ENCODE measurements at places on chromosomes 4 and X.

DNA sequence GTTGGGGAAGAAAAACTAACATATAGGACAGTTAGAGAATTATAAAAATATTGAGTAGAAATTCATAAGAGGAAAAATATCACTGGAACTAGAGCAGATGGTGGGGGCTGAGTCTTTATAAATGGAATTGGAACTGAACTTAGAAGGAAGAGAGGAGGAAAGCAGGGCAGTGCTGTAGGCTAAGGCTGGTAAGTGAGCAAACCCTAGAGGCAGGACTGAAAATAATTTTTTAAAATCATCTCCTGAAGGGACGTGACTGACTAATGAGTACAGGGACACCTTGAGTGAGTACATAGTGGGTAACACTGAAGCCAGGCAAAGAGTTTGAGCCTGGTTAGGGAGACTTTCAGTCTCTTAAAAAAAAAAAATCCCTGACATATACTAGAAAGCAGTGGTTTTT is 63.3 kb downstream of the GALNT7 start:
- DNase-seq, result no peak

DNA sequence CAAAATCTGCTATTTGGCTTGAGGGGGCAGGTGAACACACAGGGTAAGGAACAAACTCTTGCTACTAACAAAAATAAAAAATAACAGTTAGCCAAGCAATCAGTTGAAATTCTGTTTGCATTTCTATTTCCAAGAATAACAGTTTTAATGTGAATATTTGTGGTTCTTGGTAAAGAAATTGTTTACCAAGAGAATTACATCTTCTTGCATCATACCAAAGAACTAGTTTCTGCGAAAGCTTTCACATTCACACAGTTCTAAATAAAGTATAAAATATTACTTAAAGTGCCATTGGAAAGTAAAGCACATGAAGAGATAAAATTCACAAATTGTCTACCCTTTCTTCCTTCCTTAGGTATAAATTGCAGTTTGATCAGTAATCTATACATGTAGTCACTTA is 54.4 kb downstream of the KLHL4 start:
- DNase-seq, result no peak

DNA sequence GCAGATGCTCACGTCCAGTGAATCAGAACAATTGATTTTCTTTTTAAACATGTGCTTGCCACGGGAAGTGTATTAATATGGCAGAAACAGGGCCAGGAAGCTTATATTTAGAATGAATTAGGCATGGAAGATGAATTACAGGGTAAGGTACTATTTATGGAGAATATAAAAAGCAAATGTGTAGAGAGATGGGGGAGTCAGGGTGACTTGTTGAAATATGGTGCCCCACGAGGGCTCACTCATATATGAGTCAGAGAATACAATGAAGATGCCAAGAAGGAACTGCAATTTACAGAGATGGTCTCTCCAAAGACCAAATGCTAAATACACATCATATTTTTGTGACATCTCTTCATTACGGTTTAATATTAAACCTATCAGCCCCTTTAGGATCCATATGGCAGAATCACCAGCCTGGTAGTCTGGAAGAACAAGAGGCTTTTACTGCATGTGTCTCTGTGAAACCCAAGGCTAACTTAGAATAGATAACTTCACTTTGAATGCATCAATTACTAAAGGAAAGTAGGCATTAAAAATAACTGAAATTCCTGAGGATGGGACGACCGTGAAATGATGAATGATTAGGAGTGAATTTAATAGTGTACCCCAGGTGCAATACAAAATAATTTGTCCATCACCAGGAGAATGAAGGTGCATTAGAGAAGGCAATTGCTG is 385.3 kb downstream of the ARHGAP24 start:
- DNase-seq, result no peak

GRCh38 chr4:76108467-76109181 is 34.1 kb downstream of the ART3 start:
- DNase-seq, result no peak

DNA sequence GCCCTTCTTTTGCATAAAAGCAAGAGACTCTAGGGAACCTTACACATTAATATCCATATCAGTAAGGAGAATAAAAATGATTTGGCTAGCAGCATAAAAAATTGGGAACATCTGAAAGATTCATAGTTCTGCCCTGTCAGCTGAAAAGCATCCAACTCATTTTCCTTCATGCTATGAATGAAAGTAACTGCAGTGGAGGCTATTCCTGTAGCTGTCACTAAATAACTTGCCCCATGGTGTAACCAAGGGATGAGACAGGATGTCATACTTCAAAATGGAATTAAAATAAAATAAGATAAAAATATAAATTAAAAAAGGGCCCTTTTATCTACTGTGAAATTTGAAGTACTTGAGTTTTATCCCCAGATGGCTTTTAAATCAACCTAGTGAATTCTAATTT is 878.8 kb downstream of the C4orf33 start:
- no peak for DNase-seq

GRCh38 chr4:43264730-43265129 is 372.2 kb downstream of the GRXCR1 start:
- no peak for DNase-seq

GRCh38 chrX:66005830-66006449 is 33.9 kb downstream of the VSIG4 start:
- DNase-seq, result no peak

DNA sequence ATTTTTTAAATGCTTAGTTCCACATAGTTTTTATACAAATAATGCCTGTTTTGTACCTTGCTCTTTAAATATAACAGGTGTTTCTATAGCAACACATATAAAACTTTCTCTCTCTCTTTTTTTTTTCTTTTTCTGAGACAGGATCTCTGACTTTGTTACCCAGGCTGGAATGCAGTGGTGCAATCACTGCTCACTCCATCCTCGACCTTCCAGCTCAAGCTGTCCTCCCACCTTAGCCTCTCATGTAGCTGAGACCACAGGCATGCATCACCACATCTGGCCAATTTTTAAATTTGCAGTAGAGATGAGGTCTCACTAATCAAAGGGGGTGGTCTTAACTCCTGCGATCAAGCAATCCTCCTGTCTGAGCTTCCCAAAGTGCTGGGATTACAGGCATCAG is 18.3 kb upstream of the SULT1E1 start:
- no peak for DNase-seq

DNA sequence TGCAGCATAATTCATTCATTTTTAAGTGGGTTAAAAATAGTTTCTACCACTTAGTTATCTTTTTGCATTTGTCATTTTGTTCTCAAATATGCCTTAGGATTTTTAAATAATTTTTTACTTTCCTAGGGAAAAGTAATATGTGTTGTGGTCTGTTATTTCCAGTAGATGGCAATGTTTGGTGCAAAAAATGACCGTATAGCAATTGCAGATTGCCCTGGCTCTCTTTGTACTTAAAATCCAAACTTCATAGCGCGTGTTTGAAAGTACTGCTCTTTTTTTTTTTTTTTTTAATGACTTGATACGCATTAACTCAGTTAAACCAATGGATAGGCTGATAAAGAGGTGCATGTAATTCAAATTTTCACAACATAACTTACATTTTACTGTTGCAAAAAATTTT is 74.4 kb upstream of the RBMX start:
- DNase-seq, result no peak

DNA sequence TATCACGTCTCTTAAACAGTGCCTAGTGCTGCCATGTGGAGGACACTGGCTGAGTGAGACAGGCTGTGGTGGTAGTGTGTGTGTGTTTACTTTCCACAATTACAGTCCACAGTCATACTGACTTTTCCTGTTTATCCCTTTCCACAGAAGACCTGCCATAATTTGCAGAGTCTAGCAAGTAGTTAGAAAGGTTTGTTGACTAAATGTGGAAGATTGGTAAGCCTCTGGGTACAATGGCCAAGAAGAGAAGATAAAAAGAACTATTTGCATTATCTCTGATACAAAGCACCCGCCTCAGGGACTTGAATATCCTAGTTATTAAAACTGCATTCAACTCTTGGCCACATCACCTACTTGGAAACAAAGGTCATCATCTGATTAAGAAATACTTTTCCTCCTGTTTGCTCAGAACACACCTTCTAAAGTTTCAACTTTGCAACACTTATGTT is 89.1 kb downstream of the FAM13A start:
- no peak for DNase-seq

GRCh38 chr4:71498625-71499024 is 159.8 kb downstream of the SLC4A4 start:
- DNase-seq, result no peak

- no peak for DNase-seq
These were observed 31.0 kb upstream of the FAT4 start for GRCh38 chr4:125283707-125284279.

GRCh38 chr4:164856396-164856795 is 20.6 kb upstream of the APELA start:
- DNase-seq, result no peak

- DNase-seq, result no peak
These were observed 61.7 kb downstream of the PALLD start for GRCh38 chr4:168558599-168558998.

GRCh38 chr4:35872273-35872672 is 372.0 kb downstream of the ARAP2 start:
- DNase-seq, result no peak

- DNase-seq, result no peak
These were observed 283.9 kb downstream of the IDS start for GRCh38 chrX:149221230-149221629.

GRCh38 chr4:71559957-71560571 is 221.2 kb downstream of the SLC4A4 start:
- no peak for DNase-seq

- DNase-seq, result no peak
These were observed 490 bp upstream of the PDZD4 start for GRCh38 chrX:153830640-153831428.

DNA sequence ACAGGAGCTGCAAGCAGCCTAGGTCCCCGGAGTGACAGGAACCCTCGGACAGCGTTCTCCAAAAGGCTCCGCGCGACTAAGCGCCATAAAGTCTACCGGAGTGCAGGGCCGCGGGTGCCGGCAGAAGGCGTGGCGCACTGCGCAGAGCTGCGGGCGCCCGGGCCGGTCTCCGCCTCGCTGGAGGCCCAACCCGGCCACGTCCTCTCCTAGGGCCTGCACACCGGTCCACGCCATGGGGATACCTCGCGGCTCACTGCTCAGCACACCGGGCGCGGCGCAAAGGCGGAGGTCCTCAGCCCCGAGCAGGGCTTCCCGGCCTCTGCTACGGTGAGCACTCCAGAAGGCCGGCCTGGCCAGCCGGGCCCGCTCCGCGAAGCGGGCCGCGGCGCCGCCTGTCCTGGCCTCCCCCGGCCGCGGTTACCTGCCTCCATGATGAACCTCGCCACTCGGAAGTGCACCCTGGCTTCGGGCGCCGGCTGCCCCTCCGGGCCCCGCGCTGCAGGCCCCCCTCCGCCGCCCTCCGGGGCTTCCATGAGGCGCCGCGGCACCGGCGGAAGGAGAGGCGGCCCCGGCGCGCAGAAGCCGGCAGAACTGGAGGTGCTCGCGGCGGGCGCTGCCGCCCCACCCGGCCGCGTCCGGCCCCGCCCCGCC is at the start of gene CCNQ:
Gene CCNQ, minus strand, starts transcription at position 599 of the 651 bp plus-strand sequence. Its CDS starts 66 bp downstream, at position 533.
- no peak for DNase-seq

GRCh38 chr4:89311433-89311832 is 3.8 kb upstream of the GPRIN3 start:
- no peak for DNase-seq

DNA sequence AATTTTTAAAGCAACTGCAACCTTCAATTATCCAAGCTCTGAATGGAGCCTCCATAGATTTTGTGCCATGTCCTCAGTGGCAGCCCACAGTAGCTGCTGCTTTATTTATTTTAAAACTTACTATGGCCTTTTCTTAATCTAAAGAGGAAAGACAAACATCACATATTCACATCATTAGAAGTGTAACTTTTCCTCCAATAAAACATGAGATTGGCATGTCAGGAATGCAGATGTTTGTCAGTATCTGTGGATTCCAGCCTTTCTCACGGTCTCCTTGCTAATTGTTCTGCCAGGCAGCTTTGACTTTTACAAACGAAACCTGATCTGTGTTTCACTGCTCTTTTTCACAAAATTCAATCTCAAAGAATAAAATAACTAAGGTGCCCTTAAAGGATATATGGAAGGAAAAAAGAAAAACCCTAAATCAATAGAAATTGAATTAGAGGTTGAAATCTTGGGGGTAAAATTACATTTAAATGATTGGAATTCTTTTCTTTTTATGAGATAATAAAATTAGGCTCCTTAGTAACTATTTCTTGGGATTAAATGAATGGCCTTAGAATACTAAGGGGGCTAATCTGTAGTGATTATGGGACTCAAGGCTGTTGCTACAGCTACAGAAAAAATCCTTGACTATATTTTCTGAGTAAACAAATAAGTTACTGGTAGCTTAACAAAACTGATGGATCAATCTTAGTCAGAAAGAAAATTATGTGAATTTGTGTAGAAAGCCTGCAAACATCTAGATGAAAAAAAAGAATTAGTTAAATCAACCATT is 151.3 kb downstream of the RTL9 start:
- DNase-seq, result no peak

- DNase-seq, result no peak
These were observed 381.2 kb upstream of the PCDH10 start for GRCh38 chr4:132767901-132768300.

GRCh38 chr4:145042601-145043285 is 55.3 kb downstream of the ANAPC10 start:
- DNase-seq, result no peak

DNA sequence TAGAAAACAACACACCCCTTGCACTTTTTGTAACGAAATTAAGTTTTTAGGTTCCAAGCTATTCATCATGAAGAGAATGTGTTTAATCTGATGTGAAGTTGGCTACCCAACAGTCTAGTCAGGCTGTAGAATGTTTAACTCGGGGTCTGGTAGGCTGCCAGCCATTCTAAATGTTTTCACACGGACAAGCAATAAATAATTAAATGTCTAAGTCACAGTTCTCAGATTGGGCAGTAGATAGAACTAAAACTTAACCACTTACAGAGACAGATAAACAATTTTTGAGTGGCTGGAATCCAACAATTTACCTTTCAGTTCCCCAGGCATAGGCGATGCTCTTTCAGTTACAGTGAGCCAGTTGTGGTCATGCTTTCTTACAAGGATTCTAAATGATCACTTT is 66.5 kb downstream of the CHIC2 start:
- DNase-seq, result no peak

DNA sequence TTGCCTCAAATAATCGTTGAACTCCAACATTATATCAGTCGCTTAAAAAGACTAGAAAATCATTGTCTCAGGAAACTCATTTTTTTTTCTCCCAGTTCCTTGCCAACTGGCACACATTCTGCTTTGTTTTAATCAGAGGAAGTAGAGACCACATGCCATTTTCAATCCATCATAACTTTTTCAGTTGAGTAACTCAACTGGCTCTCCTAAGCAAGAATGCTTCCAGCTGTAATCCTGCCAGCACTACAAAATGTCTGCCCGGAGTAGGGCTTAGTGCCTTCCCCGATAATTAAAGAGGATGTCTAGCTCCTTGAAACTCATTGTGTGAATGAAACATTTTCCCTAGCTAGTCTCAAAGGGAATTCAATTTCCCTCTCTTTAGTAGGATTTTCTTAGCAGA is 33.0 kb downstream of the FREM3 start:
- no peak for DNase-seq

Data from stimulated activated CD8-positive, alpha-beta memory T cell treated with anti-CD3 and anti-CD28 coated beads, Interleukin-15, amount 100 ng/mL, for 48 hours (primary cell).